ENCODE measurements at places on chromosomes 16 and 17.

DNA sequence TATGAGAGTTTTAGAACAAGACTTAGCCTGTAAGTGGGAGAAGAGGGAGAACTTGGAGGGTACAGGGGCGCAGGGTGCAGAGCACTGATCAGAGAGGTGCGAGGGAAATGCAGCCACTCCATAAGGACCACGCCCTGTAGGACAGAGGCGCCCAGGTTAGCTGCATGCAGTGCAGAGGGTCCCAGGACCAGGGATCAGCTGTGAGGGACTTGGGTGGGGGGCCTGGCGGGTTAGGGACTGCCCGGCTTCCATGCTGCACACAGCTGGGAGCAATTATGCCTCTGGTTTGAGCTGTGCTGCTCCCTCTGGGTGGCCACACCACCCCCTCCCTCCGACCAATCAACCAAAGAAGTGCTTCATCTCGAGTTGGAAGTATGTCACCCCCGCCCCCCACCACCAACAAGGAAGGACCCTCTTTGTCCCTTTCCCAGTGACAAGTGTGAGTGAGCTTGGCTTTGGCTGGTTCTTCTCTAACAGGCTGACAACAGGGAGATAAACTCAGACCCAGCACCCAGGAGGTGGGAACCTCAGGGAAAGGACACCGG is 22.2 kb upstream of the CLEC18A start:
- no peak for DNase-seq

GRCh38 chr17:58960068-58960467 is 146.6 kb downstream of the TRIM37 start:
- DNase-seq: no peak

GRCh38 chr17:68459037-68459639 is 1.8 kb upstream of the WIPI1 start:
- no peak for DNase-seq

DNA sequence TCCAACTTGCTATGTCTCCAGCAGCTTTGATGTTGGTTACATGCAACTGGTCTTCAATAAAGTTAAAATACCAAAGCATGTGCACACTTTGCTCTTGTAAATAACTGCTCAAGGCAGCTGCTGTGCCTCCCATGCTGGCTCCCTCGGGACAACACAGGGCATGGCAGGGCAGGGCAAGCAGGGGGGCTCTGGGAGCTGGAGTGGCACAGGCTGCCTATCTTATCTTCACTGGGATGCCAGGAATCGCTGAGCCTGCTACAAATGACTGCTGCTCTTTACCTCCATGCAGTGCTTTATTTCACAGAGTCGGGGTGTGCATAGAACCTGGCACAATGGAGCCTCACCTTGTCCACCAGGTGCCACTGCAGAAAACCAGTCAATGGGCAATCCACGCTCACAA is 21.8 kb downstream of the PEMT start:
- DNase-seq: no peak

DNA sequence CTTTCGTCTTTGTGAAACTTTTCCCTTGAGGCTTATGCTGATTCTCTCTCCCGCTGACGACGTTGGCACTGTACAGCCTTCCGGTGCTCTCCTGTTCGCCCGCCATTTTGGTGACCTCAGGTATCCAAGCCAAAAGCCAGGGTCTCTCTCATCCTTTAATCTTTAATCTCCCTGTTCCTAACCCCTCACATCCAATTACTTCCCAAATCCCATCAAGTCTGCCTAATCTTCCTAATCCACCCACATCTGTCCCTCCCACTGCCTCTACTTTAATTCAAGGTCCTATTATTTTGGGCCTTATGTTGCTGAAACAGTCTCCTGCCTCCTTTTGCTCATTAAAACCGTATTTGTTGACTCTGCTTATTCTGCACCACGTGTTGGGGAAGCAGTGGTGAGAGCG is 7.3 kb downstream of the WRAP53 start:
- no peak for DNase-seq

GRCh38 chr17:33924104-33924503 is 331.0 kb upstream of the CCL2 start:
- no peak for DNase-seq

- DNase-seq: no peak
These were observed 16.4 kb upstream of the ALOX15B start for GRCh38 chr17:8022360-8023003.

- no peak for DNase-seq
These were observed 3.5 kb upstream of the CAPNS2 start for GRCh38 chr16:55562936-55563335.

GRCh38 chr17:58365185-58365979 is 13.4 kb upstream of the SUPT4H1 start:
- DNase-seq: no peak

DNA sequence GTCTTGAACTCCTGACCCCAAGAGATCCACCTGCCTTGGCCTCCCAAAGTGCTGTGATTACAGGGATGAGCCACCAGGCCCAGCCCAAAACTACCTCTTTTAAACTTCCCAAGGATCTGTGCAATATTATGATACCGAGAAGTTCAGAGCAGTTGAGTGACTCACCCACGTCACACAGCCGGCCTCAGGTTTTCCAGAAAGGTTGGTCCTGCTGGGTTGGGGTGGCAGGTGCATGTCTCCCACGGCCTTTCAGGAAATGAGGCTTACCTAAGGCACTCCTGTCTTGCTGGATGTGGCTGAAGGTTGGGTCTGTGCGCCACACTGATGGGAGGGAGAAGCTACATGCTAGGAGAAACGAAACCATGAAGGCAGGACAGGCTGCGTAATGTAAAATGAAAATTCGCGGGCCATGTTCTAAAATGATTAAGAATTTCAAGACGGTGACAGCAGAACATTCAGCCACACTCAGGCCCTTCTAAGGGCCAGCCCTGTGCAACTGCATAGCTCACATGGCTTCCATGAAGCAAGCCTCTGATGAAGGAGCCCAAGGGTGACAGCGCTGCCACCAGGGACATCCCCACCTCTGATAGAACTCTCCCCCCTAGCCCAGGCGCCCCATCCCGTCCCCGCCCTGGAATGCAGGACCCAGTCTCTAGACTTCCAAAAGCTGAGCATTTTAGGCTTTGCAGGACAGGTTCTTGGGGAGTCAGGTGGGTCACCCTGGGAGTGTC is 6.6 kb upstream of the GLIS2 start:
- no peak for DNase-seq

GRCh38 chr16:12290165-12290564 is 313.6 kb downstream of the SNX29 start:
- no peak for DNase-seq

- DNase-seq: no peak
These were observed 24.1 kb downstream of the DNAJA2 start for GRCh38 chr16:46949241-46949892.

DNA sequence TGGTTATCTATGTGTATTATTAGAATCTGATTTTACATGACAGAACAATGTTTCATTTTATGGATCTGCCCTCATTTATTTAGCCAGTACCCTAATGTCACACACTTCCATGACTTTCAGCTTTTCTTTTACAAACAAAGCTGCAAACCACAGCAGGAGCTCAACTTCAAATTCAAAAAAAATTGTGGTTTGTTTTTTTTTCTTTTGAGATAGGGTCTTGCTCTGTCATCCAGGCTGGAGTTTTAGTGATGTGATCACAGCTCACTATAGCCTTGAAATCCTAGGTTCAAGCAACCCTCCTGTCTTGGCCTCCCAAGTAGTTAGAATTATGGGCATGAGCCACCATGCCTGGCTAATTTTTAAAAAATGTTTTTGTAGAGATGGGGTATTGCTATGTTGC is 8.2 kb upstream of the MPRIP start:
- no peak for DNase-seq

GRCh38 chr17:11242411-11242810 is 1.4 kb downstream of the SHISA6 start:
- DNase-seq: no peak

DNA sequence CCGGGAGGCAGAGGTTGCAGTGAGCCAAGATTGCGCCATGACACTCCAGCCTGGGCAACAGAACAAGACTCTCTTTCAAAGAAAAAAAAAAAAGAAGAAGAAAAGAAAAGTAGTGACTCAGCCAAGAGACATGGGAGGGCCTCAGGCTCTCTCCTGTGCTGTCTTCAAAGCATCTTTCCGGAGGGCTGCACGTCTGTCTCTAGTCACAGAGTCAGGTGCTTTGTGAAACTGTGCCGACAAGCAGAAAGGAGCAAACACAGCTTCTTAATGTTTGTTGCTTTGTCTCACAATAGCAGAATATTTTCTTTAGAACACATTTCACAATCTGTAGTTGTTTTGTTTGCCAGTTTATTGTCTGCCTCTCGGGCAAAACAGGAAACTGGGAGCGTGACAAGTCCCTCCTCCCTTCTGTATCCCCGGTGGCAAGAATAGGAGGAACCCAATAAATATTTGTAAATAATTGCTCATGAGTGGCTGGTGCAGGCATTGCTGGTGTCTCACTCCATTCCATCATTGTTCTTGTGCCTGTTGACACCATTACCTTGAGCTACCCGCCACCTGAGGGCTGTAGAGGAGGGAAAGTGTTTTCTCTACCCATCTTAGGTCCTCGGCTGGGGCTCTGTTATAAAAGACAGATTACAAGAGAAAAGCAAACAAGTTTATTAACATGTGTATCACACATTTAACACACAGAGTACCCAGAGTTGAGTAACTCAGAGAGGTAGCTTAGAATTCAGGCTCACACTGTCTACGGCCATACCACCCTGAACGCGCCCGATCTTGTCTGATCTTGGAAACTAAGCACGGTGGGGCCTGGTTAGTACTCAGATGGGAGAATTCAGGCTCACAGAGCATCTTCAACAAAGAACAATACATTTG is 5.5 kb downstream of the GAST start:
- no peak for DNase-seq

DNA sequence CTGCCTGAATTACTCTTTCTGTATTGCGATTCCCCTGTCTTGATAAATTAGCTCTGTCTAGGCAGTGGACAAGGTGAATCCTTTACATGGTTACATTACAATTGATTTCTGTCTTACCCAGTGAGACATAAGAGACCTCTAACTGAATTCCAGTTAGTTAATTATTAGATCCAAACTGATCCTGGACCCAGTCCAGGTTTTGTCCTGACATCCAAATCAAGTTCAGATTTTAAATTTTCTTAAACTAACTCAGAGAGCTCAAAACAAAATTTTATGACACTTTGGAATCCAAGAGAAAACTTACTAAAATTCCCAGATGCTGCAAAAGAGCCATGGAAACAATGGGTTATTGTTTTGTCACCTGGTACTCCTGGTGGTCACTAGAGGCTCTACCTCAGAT is 2166.6 kb downstream of the TP53TG3F start:
- DNase-seq: no peak

DNA sequence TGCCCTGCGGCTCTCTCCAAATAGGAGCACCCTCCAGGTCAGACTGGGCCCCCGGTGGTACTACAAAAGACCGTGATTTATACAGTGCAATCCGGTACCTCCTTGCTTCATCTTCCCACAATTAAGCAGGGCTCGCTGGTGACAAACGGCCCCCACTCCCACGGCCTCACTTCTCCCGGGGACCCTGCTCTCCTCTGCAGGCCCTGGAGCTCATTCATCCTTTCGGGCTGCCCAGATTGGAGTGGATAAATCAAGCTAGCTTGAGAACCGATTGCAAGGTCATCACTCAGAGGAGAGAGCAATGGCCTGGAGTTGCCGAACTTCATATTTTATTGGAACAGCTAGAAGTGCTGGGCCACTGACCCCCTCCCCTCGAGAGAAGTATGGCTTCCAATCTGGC is 193.5 kb upstream of the IRX6 start:
- no peak for DNase-seq

DNA sequence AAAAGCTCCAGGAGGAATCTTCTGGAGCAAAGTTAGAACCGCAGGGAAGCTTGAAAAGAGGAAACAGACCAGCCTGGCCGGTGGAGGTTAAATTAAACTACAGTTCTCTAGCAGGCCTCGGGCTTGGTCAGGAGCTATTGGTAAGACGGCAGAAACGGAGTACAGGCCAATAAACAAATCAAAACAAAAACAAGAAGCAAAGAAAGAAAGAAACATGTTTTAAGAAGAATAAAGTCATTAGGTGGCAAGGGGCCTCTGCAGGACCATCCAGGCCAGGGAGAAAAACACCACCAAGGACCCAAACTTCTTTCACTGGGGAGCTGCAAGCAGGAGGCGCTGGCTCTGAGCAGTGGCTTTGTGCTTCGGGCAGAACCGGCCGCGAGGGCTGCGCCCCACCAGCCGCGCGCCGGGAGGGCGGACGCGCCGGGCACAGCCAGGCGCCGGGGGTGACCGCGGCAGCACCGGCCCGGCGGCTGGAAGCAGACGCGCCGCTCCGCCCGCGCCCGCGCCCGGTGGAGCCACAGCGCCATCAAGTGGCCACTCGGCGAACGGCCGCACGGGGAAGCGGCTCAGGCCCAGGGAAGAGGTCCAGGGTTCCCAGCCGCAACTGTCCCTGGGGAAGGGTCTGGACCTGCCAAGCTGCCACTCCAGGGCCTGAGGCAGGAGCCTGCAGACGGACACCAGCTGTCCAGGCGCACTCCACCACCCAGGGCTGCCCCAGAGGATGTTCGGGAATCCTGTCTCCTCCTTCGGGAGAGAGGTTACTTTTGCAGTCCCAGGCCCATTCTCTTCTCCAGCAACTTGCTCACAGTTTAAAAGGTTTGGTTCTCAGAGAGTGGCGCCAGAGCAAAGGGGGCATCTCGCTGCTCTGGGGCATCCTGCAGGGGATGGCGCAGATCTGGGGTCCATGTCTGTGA is 419.4 kb downstream of the SOX9 start:
- DNase-seq: peak; percentile 28

DNA sequence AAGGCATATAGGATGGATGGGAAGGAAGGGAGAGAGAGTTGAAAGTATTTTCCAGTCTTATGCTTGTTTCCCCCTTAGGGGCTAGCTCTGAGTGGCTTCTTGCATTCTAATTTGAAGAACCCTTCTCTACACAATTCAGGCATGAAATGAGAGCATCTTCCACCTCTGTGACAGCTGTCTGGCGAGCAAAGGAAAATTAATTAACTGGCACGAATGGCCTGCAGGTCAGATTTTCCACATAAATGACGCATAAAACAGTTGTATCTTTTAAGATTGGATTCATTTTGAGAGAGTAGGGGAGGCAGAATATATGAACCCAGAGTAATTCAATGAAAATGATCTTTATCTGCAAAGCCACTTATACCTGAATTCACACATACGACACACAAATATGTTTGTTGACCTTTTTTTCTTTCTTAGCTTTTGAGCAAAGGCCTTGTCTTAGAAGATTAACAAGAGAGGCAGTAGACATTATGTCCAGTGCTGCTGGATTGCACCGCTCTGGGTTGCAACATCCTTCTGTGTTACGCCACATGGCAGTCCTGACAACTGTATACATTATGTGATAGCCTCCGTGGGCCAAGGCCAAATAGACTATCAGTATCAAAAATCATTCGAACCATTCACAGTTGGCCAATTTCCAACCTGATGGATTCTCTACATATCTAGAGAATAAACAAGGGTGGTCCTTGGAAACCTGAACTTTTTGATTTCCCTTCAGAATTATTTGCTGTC is 173.0 kb upstream of the GOT2 start:
- no peak for DNase-seq

- DNase-seq: no peak
These were observed 7.7 kb upstream of the NPIPB2 start for GRCh38 chr16:11949527-11949926.

DNA sequence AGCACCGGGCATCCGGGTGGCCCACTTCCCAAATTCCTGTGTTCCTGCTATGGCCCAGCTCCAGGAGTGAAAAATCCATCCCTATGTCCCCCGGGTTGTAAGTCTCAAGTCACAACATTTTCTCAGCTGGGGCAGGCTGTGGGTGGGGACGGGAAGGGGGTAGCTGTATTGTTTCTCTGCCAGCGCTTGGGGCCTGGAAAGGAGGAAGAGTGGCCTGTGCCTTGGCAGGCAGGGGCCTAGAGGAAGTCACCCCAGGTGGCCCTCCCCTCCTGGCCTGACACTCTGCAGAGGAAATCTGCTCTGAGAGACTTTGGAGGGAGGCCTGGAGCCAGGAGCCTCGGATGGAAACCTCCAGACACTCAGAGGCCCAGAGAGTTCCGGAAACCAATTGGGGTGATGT is 10.6 kb upstream of the SCN4A start:
- DNase-seq: no peak

Data from stimulated activated CD8-positive, alpha-beta memory T cell treated with anti-CD3 and anti-CD28 coated beads, Interleukin-4, amount 100 ng/mL, for 1 hour (primary cell).